SK-N-DZ (cell line): ENCODE measurements at places on chromosomes 3 and 15.

DNA sequence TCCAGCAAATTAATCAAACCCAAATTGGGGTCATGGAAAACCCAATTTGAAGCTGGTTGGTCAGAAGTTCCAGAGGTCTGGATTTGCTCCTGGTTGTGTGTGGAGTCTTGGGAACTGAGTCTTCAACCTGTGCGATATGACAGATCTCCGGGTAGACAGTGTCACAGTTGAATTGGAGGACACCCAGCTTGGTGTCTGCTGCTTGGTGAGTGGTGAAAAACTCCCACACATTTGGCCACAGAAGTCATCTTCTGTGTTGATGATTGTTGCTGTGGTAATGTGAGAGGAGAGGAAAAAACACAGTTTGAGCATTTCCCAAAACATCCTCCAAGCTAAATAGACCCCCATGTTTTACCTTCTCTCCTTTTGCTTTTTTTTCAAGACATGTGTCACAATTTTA, 218.1 kb downstream of the TP63 start:
- DNase-seq: no peak

- no peak for DNase-seq
Observed at GRCh38 chr3:192831801-192832347, 85.8 kb downstream of the MB21D2 start.

GRCh38 chr3:127276396-127276795, 11.4 kb downstream of the PRR20G start:
- DNase-seq: no peak

DNA sequence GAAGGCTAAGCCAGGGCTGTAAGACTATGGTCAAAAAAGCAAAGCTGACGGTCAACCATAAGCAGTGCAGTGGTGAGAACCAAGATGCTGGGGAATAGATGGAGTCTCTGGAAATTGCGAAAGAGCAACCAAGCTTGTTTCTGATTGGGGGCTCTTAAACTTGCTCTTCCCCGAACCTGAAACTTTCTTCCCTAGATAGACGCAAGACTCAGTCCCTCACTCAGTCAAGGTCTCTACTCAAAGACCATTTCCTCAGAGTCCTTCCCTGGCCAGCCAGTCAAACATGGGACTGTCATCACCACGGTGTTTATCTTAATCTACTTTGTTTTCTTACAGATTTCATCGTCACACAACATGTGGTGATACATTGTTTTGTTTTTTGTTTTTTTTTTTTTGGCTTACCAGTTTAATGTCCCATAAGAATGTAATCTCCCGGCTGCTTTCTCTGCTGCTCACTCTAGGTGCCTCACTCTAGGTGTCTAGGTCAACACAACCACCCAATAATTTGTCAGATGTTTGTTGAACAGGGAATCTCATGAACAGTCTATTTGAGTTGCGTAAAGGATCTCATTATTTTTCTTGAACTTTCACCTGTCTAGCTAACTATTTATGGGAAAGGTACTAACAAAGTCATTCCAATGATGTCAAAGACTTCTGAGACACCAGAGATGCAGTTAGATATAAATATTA, 495.4 kb downstream of the FOXP1 start:
- DNase-seq: no peak

DNA sequence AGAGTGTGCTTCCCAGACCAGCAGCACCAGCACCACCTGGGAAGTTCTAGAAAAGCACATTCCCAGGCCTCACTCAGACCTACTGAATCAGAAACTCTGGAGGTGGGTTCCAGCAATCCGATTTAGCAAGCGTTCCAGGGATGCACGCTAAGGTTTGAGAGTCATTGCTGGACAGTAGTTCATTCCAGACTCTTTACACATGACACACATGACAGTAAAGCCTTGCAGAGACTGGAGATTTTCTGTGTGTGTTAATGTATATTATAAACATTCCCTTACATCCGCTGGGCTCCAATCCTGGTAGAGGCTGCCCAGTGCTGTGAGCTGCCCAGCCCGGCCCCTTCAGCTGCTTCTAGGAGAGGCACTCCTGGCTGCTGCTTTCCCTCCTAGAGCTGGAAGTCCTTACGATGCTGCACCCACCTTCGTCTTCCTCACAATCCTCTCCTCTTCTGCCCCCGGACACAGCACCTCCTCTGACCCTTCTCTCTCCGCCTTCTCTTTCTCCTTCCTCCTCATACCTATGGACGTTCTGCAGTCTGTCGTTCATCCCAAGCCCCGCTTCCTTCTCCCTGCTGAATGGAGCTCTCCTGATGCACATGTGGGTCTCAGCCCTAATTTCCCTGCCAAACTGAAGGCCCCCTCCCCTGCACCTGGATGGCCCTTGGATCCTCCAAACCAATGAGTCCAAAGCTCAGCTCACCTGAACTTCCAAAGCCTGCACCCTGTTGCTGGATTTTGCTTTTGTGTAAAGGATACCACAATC, 44.4 kb downstream of the ITGA11 start:
- DNase-seq: no peak

GRCh38 chr3:113721636-113722035, 24.4 kb downstream of the NAA50 start:
- no peak for DNase-seq

- DNase-seq: no peak
Observed at GRCh38 chr3:29453284-29454001, 172.6 kb downstream of the RBMS3 start.

- no peak for DNase-seq
Observed at GRCh38 chr15:63999177-63999576, 47.1 kb downstream of the DAPK2 start.

GRCh38 chr15:77712438-77712837, 79.7 kb upstream of the LINGO1 start:
- DNase-seq: no peak

- no peak for DNase-seq
Observed at GRCh38 chr15:38894243-38894948, 329.8 kb upstream of the RASGRP1 start.

- no peak for DNase-seq
Observed at GRCh38 chr15:30997270-30997669, 5.8 kb upstream of the MTMR10 start.

- DNase-seq: peak; percentile 99
Observed at GRCh38 chr3:197554562-197555280, 1.0 kb downstream of the BDH1 start.

DNA sequence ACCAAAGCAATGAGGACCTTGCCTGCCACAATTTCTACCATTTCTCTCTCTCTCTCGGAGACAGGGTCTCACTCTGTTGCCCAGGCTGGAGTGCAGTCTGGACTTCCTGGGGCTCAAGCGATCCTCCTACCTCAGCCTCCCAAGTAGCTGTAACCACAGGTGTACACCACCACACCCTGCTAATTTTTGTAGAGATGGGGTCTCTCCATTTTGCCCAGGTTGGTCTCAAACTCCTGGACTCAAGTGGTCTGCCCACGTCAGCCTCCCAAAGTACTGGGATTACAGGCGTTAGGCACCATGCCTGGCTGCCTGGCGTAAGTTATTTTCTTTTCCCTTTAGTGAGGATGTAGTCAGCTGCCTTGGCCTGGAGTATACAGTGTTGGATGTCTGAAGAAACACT, 37.7 kb upstream of the INO80 start:
- DNase-seq: no peak

DNA sequence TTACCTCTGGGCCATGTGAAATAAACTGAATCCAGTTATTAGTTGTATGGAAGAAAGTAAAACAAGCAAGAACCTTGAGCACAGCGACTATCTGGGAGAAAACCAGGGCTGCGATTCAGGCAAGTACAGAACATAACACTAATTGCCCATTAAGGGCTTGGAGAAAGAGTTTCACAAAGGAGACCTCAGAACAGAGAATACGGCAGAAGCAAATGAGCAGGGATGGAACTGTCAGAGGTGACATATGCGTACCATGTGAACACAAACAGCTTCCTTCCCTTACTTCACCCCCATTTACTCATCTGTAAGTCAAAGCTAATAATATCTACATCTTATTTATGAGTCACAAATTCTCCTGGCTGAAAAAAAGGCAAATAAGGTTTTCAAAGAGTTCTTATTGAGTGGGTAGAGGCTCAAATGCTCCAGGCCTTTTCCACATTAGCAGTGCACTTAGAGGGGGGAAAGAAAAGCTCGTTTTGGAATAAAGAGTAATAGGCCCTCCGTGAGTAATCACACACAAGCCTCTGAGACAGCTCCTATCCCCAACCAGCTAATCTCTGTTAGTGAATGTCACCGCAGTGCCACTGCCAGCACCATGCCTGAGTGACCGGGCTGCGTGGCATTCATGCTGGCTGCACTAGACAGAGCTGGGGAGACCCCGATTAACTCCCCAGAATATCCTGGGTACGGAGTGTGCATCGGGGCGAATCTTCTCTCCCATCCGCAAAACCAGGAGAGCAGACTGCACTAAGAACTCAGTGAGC, 2.6 kb downstream of the PCSK6 start:
- DNase-seq: no peak

DNA sequence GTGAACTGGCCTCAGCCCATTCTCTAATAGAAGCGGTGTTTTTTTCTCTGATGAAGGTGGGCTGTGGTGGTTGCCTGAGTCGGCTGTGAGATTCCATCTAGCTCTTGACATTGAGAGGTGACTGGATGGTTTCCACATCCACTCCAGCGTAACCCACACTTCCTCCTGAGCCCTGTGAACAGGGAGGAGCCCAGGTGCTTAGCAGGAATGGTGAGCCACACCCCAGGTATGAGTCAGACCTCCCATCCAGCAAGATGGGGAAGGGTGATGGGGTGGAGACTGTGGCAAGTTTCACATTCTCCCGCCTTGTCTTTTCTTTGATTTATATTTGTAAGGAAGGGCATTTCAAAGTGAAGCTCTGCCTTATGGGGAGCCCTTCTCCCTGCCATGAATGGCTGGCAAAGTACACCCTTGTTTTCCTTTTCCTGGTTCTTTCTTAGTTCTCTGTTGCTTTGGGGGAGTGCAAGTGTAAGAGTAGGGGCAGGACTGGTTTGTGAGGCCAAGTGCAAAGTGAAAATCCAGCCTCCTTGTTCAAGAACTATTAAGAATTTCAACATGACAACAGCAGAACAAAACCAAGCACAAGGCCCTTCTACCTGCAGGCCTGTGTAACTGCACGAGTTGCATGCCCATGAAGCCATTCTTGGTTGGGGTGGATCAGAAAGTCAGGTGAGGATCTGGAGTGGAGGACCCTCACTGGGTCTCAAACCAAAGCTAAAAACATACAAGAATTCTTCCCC, 4.6 kb upstream of the TPRG1 start:
- no peak for DNase-seq

GRCh38 chr15:69072906-69073305, 58.4 kb downstream of the NOX5 start:
- DNase-seq: no peak

GRCh38 chr3:53158765-53159155, 2.2 kb upstream of the PRKCD start:
- DNase-seq: no peak

- no peak for DNase-seq
Observed at GRCh38 chr15:29039466-29040369, 153.9 kb downstream of the APBA2 start.

GRCh38 chr3:195763843-195764825, 43.4 kb downstream of the MUC20 start:
- no peak for DNase-seq

GRCh38 chr3:5160940-5161858, 26.3 kb upstream of the EDEM1 start:
- no peak for DNase-seq

DNA sequence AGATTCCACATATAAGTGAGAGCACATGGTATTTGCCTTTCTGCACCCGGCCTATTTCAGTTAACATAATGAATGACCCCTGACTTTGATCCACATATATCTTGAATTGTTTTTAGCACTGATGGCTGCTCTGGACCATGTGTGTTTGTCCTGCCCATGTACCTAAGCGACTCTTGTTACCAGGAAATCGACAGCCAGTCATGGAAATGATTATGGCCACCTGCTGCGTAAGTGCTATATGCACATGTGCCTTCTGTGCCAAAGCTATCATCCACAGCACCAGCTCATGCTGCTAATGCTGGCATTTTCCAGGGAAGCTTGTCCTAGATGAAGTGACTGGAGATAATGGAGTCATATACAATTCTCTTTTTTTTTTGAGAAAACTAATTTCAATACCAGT, 103.7 kb downstream of the PEX5L start:
- no peak for DNase-seq

GRCh38 chr3:107574650-107575049, 51.9 kb downstream of the BBX start:
- peak; percentile 24 for DNase-seq

DNA sequence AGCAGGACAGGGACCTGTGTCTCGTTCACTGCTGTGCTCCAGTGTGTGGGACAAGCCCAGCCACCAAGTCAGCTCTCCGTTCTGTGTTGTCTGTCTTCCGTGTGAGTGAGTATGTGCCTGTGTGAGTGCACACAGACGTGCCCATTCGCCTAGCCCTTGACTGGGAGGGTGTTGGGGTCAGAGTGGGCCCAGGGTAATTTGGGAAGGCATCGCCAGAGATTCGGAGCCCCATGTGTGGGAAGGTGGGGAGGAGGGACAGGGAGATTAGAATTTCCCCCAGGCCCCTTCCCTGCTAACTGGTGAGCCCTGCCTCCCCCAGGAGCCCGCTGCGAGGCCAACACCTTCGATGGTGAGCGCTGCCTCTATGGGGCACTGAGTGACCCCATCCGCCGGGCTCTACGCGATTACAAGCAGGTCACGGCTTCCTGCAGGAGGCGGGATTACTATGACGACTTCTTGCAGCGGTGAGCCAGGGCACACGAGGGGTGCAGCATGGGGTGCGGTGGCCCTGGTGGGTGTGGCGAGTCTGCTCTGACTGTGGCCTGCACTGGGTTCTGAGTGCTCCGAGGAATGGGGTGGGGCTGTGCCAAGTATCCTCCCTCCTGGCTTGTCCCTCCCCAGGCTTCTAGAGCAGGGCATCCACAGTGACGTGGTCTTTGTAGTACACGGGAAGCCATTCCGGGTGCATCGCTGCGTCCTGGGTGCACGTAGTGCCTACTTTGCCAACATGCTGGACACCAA, 3.1 kb downstream of the ABTB1 start:
- no peak for DNase-seq

- DNase-seq: no peak
Observed at GRCh38 chr15:35455201-35455600, 90.8 kb downstream of the DPH6 start.

DNA sequence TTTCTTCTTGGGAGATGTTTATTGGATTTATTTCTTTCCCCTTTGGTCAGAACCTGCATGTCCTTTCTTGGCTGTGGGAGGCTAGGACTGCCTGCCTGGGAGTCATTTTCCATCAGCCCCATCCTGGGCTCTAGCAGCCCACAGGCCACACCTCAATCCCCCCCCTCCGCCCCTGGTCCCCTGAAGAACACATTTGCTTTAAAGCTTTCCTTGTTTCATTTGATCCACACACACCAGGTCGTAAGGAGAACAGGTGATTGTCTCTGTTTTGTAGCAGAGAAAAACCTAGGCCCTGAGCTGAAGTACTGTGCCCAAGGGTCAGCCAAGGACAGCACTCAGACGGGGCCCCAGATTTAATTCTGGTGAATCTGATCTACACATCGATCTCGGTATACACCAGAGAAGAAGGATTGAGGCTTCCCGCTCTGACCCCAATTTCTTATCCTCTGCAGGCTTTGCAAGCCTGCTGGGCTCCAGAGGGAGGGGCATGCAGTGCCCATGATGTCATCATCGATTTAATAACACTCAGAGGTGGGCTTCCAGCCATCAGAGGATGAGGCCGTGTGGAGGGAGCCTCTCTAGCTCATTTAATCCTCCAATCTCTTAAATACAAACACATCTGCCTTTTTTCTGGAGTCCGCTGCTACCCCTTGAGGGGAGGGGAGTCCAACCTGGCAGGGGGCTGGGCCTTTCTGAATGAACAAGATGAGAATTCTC, 1.7 kb upstream of the CLN6 start:
- DNase-seq: peak; percentile 93
